Stimulated activated CD4-positive, alpha-beta T cell treated with anti-CD3 and anti-CD28 coated beads, Interleukin-15, amount 100 ng/mL, for 1 hour (primary cell): ENCODE measurements at places on chromosomes 7 and 10.

- no peak for DNase-seq
Observed at GRCh38 chr7:46714904-46715303, 793.8 kb upstream of the IGFBP3 start.

DNA sequence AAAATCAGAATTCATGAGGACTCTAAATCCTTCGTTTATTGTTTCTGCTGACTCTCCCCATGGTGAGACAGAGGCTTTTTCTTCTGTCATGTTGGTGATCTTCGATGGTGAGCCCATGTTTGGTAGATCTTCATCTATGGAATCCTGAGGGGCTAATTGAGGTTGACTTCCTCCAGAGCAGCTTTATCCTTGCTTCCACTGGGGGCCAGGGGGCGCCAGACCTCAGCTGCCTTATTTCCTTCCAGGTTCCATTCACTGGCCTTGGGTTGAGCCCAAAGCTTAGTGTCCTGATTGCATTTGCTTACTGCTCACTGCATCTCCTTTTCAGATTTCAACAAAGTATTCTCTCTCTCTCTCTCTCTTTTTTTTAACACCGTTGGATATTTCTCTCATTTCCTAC lies 80.7 kb downstream of the GCC1 start:
- DNase-seq = no peak

DNA sequence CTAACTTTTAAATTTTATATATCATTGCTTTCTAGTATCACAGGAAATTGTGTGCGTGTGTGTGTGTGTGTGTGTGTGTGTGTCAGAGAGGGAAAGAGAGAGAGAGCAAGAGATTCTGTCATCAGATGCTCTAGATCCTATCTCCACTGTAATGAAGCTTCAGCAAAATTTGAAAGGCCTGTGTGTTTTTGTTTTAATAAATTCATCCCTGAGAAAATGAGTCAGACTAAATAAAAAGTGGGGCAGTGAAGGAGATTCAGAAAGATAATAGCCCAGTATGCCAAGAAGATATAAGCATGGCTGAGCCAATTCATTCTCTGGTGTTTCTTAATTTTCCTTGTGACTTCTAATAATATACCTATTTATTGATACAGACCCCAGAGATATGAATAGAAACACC lies 184.2 kb upstream of the TMEM196 start:
- DNase-seq = no peak

- DNase-seq = no peak
Observed at GRCh38 chr10:61733358-61733940, 70.7 kb downstream of the CABCOCO1 start.

DNA sequence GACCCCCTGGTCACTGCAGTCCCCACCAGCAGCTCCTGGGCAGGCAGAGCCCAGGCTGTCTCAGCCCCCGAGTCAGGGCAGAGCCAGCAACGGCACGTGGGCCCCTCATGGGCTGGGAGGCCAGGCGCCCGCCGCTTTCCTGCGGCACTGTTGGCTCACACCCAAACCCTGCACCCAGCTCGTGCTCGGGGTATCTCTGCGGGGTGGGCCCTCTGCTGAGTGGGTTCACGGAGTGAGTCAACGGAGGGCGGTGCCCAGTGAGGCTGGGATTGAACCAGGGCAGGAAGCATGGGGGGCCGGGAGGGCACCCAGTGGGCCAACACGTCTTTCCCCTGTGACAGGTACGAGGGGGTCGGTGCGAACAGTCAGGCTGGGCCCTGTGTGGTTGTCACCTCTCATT lies 28.9 kb downstream of the ADAP1 start:
- DNase-seq = no peak

- no peak for DNase-seq
Observed at GRCh38 chr10:35821339-35821911, 179.3 kb upstream of the FZD8 start.
